ENCODE measurements at places on chromosomes 16 and 17.

DNA sequence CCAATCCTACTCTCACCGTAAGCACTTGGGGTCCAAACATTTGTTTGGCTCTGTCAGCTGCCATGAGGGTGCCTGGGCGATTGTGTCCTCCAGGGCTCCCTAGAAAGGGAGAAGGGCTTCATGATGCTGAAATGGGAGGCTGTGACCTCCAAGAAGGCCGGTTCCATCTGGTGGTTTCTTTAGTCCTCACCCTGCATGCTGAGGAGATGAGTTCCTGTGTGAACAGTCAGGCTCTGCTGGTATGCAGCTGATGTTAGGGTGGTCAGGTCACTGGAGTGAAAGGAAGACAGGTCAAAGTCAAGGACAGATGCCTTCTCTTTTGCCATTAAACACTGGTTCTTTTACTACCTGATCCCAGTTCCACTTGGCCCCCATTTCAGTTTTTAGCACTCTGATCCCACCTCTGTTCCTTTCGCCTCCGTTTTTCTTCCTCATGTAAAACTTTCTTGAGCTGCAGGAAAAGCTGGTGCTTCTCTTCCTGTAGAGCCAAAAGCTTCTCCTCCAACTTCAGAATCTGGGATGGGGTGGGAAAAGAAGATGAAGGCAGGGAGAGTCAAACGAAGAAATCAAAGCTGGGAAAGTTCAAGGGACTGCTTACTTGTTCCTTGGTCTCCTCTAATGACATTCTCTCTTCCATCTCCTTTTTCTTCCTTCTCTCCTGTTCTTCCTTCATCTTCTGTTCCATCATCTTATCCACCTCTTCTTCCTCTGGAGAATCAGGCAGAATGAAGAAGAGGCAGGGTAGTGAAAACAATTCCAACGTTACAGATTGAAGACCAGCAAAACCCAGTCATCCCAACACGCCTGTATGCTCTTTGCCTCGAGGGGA, 1.1 kb downstream of the GPS2 start:
- no peak for DNase-seq

- DNase-seq, result no peak
These were observed 22.3 kb downstream of the MYH11 start for GRCh38 chr16:15834502-15834901.

GRCh38 chr16:90012991-90013745, 6.1 kb downstream of the DBNDD1 start:
- DNase-seq, result no peak

DNA sequence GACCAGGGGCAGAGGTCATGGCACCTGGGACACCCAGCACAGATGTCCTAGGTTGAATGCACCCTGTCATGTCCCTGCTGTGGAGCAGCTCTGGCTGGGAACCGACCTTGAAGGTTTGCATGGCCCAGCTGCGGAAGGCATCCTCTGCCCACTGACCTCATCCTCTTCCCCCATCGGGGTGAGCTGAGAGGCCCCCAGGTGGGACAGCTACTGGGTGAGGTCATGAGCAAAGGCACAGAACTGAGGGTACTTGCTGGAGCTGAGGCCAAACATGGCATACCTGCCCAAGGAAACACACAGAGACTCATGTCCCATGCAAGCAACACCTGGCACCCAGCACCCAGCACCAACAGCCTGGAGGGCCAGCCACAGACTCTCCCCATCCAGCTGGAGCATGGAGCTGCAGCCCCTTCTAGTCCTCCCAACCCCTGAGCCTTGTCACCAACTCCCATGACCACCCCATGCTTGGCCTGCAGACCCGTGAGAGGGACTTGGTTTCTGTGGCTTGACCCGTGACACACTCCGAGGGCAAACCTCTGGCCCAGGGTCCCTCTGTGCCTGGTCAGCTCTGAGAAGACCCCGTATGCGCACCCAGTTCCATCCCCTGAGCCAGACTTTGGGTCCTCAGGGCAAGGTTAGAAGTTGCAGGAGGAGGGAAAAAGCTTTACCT, 33.1 kb downstream of the LGALS9 start:
- no peak for DNase-seq

DNA sequence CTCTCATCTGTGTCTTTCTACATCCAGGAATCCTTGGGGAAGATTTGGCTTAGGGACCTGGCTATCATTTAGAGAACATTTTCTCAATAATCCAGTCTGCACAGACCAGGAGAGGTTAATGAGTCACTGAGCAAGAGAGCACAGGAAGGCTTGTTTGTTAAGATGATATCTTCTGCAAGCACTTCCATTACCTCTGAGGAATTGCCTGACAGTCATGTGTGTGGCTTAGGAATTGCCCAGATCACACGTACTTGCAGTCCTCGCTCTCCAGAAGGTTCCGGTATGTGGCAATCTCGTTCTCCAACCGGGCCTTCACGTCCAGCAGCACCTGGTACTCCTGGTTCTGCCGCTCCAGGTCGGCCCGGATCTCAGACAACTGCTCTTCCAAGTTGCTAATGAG, 3.3 kb downstream of the KRT37 start:
- no peak for DNase-seq

GRCh38 chr16:50736448-50736847, 5.4 kb upstream of the CYLD start:
- no peak for DNase-seq

DNA sequence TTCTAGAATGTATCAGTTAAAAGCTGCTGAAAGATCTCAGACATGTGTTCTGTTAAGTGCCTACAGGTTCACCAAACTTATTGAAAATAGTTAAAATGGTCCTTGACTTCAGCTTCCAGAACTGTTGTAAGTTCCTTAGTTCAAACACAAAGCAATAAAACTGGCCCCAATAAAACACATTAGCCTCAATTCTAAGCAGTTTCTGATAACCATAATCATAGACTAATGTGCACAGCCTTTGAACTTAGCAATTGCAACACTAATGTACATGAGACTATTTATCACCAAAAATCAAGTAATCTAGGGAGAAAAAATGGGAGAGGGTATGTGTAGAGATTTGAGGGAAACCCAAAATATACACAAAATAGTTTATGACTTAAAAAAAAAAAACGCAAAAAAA, 15.4 kb downstream of the PIGL start:
- no peak for DNase-seq

- DNase-seq, result no peak
These were observed 287.4 kb downstream of the HAPSTR1 start for GRCh38 chr16:9378876-9379275.

DNA sequence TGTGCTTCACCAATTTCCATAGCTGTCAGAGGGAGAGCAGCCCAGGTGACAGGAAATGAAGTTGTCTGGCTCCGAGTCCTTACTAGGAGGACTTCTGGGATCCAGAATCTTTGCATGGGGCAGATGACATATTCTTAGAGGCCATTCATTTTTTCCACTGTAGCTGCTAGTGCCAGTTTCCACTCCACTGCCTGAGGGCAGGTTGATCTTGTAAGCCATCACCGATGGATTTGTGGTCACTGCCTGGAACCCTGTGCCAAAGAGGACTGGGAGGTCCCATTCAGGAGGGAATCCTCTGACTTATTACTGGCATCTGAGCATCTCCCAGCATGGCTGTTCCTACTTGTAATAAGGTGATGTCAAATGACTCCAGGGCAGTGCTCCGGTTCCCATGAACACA, 144.1 kb upstream of the KCNJ18 start:
- no peak for DNase-seq

DNA sequence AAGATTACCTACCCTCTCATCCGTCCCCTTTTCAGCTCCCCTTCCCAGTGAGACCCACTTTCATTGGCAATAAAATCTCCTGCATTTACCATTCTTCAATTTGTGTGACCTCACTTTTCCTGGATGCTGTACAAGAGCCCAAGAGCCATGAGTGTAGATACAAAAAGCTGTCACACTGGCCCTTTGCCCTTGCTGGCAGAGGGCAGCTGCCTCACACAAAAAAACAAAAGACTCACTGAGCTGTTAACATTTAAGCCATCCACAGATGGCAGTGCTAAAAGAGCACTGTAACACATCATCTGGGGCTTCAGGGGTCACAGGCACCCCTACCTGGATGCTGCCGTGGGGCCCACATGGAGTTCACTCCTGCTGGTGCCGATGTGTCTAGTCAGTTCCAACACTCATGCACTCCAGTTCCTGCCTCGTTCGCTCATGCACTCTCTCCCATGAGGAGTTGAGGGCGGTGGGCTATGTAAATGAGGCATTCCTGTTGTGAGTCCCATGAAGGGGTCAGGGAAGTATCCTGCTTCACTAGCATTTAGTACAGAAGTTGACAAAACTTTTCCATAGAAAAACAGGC, 123.1 kb downstream of the CA10 start:
- DNase-seq, result no peak

DNA sequence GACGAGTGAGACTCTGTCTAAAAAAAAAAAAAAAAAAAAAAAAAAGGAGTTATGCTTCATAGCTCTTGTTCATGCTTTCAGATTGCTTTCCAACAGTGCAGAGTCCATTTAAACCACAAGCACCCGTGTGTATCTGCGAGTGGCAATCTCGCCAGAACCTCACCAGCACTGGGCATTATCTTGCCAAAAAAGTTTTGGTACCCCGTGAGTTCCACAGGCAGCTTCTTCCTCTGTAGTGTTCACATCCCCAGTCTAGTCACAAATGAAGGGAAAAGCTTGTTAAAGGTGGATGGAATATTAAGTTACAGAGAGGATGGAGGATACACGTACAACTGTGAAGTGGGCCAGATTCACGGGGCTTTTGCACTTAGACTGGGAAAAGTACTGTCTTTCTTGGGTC, 33.5 kb downstream of the WSB1 start:
- no peak for DNase-seq

- no peak for DNase-seq
These were observed 786.7 kb upstream of the EEF2KMT start for GRCh38 chr16:5884339-5884738.

- peak; percentile 82 for DNase-seq
These were observed 59.2 kb downstream of the BMERB1 start for GRCh38 chr16:15493466-15494180.

DNA sequence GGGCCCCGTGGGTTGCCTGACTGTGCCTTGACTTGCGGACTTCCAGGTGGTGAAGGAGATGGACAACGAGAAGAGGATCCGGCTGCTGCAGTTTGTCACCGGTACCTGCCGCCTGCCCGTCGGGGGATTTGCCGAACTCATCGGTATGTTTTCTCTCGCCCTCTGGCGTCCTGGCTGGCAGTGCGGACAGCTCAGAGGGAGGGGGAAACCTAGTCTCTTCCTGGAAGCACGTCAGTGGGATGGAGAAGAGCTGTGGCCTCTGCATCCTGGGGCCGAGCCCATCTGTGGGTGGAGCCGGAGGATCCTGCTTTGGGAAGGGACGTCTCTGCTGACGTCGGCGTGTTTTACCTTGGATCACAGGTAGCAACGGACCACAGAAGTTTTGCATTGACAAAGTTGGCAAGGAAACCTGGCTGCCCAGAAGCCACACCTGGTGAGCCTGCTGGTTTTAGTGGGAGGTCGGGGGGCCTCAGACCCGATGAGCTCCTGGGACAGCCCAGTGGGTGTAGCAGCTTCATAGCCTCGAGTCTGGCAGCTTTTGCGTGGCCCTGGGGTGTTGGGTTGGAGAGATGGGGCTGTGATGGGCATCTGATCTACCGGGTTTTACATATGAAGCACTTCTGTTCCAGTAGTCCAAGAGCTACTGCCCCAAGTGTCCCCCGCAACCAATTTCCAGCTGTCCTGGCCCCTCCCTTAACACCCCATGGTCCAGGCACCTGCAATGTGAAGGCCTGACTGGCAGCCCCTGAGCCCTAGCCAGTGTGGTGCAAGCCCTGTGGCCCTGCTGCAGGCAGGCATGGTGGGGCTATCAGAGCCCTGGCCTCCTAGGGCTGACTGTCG, 11.9 kb upstream of the CLEC18A start:
- no peak for DNase-seq

- DNase-seq, result no peak
These were observed 21.2 kb downstream of the MTHFSD start for GRCh38 chr16:86533767-86534351.

GRCh38 chr16:47141773-47142485, 1.8 kb downstream of the NETO2 start:
- no peak for DNase-seq

GRCh38 chr17:15265131-15265530, at the start of gene PMP22:
Gene PMP22 (minus strand): TSS chr17:15265326. CDS start chr17:15260727, 4,599 bp downstream.
- DNase-seq, result no peak

DNA sequence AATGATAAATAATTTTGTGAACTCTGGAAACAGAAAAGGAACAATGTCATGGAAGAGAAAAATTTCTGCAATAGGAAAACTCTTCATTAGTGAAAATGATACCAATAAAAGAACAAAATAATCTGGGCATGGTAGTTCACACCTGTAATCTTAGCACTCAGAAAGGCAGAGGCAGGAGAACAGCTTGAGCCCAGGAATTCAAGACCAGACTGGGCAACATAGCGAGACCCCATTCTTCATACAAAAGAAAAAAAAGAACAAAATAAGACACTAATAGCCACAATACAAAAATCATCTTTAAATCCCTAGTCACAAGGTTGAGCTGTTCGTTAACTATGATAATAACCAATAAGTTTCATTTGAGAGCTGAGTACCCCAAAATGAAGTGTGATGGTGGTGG, 8.6 kb downstream of the POLG2 start:
- no peak for DNase-seq

GRCh38 chr17:27456681-27457359, 572 bp downstream of the KSR1 start:
- DNase-seq, result no peak

- DNase-seq, result no peak
These were observed 84.5 kb upstream of the HSBP1 start for GRCh38 chr16:83723244-83723643.

- no peak for DNase-seq
These were observed 4.7 kb downstream of the SLC12A3 start for GRCh38 chr16:56869513-56870275.

GRCh38 chr17:63967953-63968352, 4.8 kb downstream of the SCN4A start:
- no peak for DNase-seq

DNA sequence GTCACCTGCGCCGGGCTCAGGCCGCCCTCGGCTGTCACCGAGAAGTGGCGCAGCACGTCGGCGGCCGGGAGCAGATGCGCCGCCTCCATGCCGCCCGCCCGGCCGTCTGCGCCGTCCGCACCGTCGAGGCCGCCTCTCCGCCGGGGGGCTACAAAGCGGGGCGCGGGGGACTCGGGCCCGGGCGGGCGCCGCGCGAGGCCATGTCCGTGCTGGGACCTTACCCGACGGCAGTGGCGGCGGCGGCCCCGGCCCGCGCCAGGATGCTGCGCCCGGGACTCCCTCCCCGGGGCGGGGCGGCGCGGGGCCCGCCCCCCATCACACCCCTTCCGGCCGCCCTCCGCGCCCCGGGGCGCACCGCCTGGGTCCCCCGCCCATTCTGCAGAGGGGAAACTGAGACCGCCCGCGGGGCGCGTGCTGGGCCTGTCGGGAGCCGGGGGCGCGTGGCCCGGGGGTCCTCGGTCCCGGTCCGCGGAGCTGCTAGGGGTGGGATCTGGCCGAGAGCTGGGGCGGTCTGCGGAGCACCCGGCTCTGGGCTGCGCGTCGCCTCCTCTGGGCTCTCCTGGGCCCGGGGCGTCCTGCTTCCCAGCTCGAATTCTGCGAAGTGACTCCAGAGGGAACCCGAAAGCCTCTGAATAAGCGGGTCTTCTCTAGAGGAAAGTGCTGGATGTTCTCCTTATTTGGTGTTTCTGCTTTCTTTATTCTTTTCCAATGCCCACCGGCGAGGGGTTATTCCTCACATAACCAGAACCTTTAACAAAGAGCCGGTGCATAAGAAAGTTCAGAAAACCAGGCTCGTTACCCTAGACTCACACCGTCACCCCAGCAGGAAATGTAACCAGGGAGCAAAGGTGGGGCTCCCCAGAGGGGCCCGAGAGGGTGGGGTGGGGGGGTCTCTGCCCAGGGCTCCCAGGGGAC, at the start of gene ATP2A3:
Gene ATP2A3 (minus strand): TSS at position 235 of the 915 bp plus-strand sequence. CDS start 146 bp downstream, at position 89.
- DNase-seq, result no peak

- DNase-seq, result no peak
These were observed 37.5 kb upstream of the ACSM2B start for GRCh38 chr16:20613481-20614185.

Measured in NCI-H187 treated with DMSO at 0.1 percent for 48 hours (cell line).